ENCODE measurements at places on chromosomes 7 and 10.

GRCh38 chr7:117269886-117270285 lies 53.0 kb downstream of the WNT2 start:
- DNase-seq: no peak

DNA sequence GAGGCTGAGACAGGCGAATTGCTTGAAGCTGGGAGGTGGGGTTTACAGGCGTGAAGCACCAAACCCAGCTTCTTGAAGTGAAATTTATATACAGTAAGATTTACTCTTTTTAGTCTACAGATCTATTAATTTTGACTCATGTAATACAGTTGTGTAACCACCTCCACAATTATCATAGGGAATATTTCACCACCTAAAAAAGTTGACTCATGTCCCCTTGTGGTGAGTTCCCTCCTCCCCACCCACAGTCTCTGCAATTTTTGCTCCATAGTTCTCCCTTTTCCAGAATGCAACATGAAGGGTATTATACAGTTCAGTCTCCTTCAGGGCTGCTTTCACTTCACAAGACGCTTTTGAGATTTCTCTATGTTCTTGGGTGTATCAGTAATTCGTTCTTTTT lies 156.8 kb downstream of the FAM107B start:
- DNase-seq: no peak

DNA sequence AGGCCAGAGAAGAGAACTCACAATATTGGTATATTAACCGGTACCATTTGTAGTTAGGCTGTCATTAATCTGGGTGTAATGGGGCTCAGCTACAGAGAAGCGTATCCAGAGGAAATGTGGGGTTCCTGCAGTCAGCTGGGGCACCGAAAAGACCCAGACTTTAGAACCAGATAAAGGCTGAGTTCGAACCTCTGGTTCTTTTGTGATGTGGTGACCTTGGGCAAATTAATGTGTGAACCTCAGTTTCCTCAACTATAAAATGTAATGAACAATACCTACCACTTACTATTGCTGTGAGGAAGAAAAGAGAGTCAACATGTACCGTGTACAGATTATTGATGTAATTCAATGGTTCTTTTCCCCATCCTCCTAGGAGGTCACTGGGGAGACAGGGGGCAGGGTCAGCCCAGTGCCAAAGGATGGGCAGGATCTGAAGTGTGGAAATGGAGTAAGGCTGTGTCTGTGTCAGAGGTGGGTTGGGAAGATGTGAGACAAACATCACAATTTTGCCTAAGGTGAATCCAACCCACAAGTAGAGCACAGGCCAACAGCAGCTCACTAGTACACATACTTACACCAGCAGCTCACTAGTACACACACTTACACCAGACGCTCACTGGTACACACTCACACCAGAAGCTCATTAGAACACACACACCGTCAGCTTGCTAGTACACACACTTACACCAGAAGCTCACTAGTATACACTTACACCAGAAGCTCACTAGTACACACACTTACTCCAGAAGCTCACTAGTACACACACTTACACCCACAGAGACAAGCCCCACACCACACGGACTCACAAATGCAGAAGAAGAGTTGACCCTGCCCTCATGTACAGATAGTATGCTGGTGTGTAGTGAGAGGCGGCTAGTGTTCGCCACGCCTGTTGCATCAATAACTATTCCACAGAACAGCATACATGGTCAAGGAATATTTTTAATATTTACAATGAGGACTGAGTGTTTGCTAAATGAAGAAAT lies 28.0 kb downstream of the PRSS2 start:
- DNase-seq: no peak

GRCh38 chr7:41030673-41031072 lies 672.2 kb downstream of the INHBA start:
- no peak for DNase-seq

- DNase-seq: no peak
Observed at GRCh38 chr10:101256387-101256786, 27.1 kb upstream of the LBX1 start.

DNA sequence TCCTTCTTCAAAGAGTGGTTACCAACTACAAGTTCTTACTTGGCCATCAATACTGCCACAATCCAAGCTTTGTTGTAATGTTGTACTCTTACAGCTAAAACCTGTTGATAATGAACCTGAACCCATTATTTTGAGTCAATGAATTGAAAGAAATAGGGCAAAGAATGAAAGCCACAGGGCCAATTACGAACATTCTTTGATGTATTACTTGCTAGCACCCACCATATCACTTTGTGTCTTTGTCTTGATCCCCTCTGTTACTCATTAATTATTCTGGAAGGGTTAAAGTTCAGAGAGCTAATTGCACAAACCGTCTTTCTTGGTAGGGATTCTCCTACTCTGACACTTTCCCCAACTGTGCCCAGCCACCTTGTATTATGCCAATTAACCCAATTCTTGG lies 53.2 kb upstream of the TFEC start:
- DNase-seq: no peak

- no peak for DNase-seq
Observed at GRCh38 chr10:49074836-49075682, 40.3 kb downstream of the VSTM4 start.

DNA sequence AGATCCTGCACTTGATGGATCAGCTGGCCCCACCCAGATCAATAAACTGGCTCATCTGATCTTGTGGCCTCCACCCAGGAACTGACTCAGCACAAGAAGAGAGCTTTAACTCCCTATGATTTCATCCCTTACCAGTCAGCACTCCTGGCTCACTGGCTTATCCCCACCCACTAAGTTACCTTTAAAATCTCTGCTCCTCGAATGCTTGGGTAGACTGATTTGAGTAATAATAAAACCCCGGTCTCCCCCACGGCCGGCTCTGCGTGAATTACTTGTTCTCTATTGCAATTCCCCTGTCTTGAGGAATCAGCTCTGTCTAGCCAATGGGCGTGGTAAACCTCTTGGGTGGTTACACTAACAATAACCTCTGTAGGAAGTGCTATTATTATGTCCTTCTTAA lies 83.7 kb downstream of the MBL2 start:
- no peak for DNase-seq

DNA sequence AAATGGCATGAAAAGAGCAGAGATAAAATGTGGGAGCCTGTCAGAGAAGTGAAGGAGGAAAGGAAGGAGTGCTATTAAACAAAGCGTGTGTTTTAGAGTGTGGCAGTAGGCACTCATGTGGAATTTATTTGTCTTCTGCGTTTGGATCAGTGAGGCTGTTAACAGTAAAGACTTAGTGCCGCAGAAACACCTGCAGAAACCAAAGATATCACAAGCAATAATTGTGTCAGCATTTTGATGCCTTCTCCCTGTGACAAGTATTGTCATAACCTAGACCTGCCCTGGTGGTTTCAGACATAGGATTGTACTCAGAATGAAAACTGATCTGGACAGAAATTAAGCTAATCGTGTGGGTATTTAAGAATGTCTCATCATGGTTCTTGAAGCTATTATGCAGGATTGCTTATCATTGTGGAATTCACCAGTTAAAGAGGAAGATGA lies 191.0 kb downstream of the CAMK1D start:
- peak; percentile 67 for DNase-seq

GRCh38 chr7:36732806-36733205 lies 8.5 kb upstream of the AOAH start:
- DNase-seq: no peak

- DNase-seq: no peak
Observed at GRCh38 chr10:71088054-71088453, 124.3 kb upstream of the UNC5B start.

DNA sequence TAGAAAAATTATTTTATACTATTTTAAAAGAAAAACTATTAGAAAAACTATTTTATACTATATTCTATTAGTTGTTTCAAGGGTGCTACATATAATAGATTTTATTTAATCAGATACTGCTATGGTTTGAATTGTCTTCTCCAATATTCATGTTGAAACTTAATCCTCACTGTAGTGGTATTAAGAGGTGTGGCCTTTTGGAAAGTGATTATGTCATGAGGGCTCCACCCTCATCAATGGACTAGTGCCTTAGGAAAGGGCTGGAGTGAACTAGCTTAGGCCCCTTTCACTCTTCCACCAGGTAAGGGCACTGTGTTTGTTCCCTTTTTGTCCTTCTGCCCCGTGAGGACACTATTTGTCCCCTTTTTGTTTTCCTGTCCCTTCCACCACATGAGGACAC lies 111.6 kb downstream of the ATE1 start:
- DNase-seq: no peak

DNA sequence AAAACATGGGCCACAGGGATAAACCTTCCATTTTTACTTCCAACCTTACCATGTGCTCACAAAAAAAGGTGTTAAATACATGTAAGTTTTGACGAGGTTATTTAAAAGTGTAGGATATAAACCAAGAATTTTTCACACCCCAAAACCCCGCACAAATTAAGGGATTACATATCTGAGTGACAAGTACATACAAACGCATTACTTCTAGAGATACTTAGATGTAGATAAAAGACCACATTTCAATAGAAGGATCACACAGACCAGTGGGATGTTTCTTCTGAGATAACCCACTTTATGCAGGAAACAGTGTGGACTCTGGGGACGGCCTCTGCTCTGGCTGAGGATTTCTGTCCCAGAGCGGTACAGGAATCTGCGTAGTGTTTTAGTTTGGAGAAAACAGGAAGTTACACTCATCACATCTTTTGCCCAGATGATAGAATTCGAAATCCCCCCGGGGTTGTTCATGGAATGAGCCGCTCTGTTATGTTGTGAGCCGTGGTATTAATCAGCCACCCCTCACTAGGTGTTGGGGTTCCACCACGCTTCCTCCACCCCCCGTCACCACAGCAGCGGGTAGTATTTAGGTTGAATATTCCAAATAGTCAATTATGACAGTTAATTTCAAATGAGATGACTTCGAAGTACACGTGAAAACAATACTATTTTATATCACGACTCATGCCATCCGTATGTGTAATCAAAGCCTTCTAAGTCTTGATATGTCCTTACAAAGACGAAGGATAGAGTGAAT lies 1.3 kb upstream of the CUL1 start:
- DNase-seq: no peak

- DNase-seq: no peak
Observed at GRCh38 chr7:36275735-36276284, 113.9 kb upstream of the ANLN start.

DNA sequence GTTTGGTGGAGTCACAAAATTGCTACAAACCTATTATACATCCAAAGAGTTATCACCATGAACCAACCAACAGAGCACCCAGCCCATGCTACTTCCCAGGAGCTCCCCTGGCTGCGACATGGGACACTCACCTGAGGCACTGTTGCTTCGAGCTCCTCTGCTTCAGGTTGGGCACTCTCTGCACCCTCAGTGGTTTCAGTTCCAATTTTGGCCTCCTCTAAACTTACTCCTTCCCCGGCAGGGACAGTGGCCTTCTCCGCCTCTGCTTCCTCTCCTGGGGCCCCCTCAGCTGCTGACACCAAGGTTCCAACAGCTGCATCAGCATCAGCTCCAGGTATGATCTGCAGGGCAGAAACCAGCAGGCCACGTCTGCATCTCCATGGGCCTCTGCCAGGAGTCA lies 120.4 kb upstream of the TARP start:
- no peak for DNase-seq

DNA sequence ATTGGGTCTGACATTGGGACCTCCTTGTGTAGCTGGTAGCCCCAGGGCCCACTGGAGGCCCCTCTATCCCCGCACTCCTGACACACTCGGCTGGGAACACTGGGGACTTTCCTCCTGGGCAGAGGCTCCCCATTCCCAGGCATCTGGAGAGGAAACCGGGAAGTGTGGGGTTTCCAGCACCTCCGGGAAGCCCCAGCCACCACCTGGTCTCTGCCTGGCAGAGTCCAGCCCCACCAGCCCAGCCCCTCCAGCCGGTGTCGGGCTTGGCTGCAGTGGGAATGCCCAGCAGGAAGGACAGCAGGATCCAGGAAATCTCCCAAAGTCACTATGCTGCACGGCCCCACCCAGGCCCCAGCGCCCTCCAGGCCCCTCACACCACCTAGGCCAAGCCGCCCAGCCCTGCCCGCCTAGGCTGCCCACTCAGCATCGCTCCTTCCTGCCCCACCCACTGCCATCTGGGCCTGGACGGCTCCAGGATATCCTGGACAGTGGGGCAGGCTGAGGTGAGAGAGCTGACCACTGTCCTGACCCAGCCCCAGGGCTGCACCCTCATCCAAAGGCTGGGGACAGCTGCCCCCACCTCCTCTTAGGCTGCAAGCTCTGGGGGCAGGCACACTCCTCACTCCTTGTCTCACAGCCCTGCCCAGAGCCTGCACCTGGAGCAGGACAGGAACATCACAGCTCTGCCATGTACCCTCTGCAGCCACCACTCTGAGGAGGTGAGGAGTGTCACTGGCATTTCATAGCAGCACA lies 11.8 kb downstream of the RASGEF1A start:
- no peak for DNase-seq

Data from NCI-H146 (cell line).